ENCODE measurements at places on chromosomes 1 and 21.

DNA sequence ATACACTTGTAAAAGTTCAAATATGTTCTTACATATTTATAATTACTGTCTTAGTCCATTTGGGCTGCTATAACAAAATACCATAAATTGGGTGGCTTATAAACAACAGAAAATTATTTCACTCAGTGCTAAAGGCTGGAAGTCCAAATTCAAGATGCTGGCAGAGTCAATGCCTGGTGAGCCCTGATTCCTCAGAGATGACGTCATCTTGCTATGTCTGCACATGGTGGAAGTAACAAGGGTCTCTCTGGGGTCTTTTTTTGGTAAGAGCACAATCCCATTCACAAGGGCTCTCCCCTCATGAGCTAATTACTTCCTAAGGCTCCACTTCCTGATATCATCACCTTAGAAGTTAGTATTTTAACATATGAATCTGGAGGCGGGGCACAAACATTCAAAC is 108.0 kb upstream of the DUSP10 start:
- DNase-seq = no peak

GRCh38 chr1:178580876-178581275 is 68.0 kb downstream of the TEX35 start:
- DNase-seq = no peak

GRCh38 chr1:2044510-2045319 is 5.5 kb upstream of the PRKCZ start:
- DNase-seq = peak; percentile 52

GRCh38 chr1:245823408-245824147 is 668.8 kb downstream of the KIF26B start:
- DNase-seq = no peak

DNA sequence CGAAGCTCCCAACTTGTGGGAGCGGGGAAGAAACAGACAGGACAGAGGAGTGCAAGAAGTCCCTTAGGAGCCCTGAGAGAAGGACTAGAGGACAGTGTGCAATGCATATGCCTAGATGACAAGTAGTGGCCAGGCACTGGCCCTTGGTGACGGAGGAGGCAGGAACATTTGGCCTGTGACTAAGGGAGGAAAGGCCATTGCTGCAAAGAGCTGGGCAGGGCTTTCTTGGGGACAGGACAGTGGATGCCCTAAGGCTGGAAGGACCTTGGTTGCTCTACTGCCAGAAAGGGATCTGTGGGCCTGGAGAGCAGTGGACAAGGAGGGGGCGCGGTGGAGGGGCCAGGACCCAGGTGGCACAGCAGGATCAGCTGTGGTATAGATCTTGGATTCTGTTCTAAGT is 481.3 kb downstream of the CAMTA1 start:
- no peak for DNase-seq

GRCh38 chr1:22121421-22121911 is 21.4 kb downstream of the WNT4 start:
- DNase-seq = no peak

DNA sequence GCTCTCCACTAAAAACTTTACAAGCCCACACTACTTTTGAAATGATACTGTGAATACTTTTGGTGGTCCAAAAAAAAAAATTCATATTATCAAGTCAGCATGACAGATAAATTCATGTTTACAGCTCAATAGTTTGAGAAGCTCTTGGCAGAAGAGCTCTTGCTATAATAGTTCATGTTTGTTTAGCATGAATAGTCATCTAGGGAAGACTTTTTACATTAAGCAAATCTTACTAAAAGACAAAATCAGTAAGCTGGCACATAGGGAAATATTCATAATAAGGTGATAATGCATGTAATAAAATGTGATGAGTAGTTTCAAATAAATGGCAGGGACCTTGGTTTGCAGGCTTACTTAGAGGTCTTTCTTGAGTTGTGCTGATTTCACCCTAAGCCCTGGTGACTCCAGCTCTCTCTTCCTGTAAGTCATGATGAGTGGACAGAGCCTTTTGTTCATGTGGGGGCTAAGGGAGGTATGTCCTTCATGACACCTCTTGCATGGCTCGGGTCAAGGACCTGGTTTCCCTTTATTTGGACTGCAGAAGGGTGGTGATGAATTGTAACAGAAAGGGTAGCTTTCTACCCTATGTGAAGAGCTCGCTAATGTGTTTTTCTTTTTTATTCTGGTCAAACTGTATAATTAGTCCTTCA is 166.7 kb downstream of the GABPA start:
- no peak for DNase-seq

- no peak for DNase-seq
These were observed 51.7 kb downstream of the PRAMEF20 start for GRCh38 chr1:13461977-13462376.
